Aorta (tissue), 5 donors: ENCODE measurements at places on chromosomes 7 and 10. TPM values are rescaled to one million over a fixed set of nuclear protein-coding genes. Genes with fewer than 3 reads are reported as not detected.

SLC16A9 gene
- 1.3 TPM for total RNA-seq

TSPAN12 gene
- total RNA-seq = 14.3 TPM

RSPH10B2 gene
- total RNA-seq = 0.39 TPM

BAG3 gene
- total RNA-seq = 85.1 TPM

SPDYE6 gene
- total RNA-seq = not detected

IGF2BP3 gene
- 1.6 TPM for total RNA-seq

PPP3CB gene
- total RNA-seq = 61.0 TPM

TAS2R4 gene
- total RNA-seq = 1.6 TPM

UCMA gene
- total RNA-seq = not detected

SFMBT2 gene
- 20.3 TPM for total RNA-seq

CLDN12 gene
- 35.1 TPM for total RNA-seq

AKR1D1 gene
- total RNA-seq = not detected

A1CF gene
- not detected for total RNA-seq

TMEM184A gene
- not detected for total RNA-seq

CALHM1 gene
- total RNA-seq = not detected

AKR1C1 gene
- 79.0 TPM for total RNA-seq

CPA2 gene
- 0.72 TPM for total RNA-seq

COL28A1 gene
- total RNA-seq = 1.6 TPM

DPYSL4 gene
- total RNA-seq = 1.4 TPM

LRRD1 gene
- total RNA-seq = 0.51 TPM

COX15 gene
- 16.3 TPM for total RNA-seq

GSTO2 gene
- total RNA-seq = 1.7 TPM

ACTA2 gene
- total RNA-seq = 9,611 TPM

CTNNA3 gene
- total RNA-seq = 8.8 TPM

ZCWPW1 gene
- total RNA-seq = 2.2 TPM

ZNF503 gene
- total RNA-seq = 32.1 TPM

FAM25A gene
- not detected for total RNA-seq

DGKI gene
- total RNA-seq = 6.8 TPM

MKX gene
- 4.5 TPM for total RNA-seq

PARD3 gene
- total RNA-seq = 33.0 TPM

TCF7L2 gene
- total RNA-seq = 45.1 TPM

FAM25G gene
- not detected for total RNA-seq

HMX3 gene
- total RNA-seq = not detected

FAM131B gene
- 2.8 TPM for total RNA-seq

NPSR1 gene
- total RNA-seq = not detected

COBL gene
- 1.5 TPM for total RNA-seq

ZNF107 gene
- total RNA-seq = 9.5 TPM

TCERG1L gene
- total RNA-seq = not detected

HOXA2 gene
- total RNA-seq = 4.7 TPM

TMEM176A gene
- 77.7 TPM for total RNA-seq

OR2A42 gene
- 1.3 TPM for total RNA-seq

MYL10 gene
- not detected for total RNA-seq

TPST1 gene
- total RNA-seq = 22.0 TPM

SPAM1 gene
- not detected for total RNA-seq

RTKN2 gene
- 0.29 TPM for total RNA-seq

TDRD1 gene
- 0.19 TPM for total RNA-seq

LRRC4 gene
- 11.2 TPM for total RNA-seq

SPACDR gene
- 1.0 TPM for total RNA-seq

USP54 gene
- 32.6 TPM for total RNA-seq

PIP gene
- not detected for total RNA-seq

SPDYE16 gene
- 0.48 TPM for total RNA-seq
